ENCODE measurements at places on chromosomes 16 and 17. TPM values are rescaled to one million over a fixed set of nuclear protein-coding genes. Genes with fewer than 3 reads are reported as not detected.

GRCh38 chr17:77690271-77691161 is 268.0 kb upstream of the TNRC6C start:
- DNase-seq: no peak

DNA sequence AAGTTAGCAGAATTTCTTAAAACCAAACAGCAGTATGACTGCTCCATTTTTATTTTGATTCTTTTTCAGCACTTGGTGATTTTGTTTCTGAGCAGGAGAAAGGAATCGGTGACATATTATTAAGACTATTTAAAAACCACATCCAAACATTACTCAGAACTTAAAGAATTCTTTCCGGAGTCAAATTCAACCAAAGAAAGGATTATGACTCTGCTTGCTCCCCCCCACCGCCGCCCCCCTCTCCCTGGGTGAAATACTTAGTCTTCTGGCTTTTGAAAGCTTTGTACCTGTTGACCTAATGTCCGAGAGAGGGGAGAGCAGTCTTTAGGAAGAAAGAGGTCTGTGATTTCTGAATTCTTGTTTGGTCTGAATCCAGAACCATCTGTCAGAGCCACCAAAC is 17.9 kb upstream of the COL1A1 start:
- peak; percentile 90 for DNase-seq

DNA sequence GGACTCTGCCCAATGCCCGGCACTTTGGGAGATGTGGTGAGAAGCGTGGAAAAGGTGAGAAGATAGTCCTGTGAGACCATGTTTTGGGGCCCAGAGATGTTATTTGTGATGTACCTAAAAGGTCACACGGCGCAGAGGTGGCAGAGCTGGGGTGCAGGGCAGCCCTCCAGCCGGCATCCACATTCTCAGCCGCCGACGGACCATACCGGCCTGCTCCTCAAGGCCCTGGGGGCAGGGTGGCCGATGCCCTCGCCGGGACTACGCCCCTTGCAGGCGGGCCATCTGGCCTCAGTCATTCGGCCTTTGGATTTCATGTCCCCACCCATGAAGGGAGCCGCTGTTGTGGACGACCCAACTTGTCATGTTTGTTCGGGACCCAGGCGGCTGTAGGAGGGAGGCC is 131.4 kb upstream of the GSE1 start:
- DNase-seq: no peak

- DNase-seq: no peak
These were observed 47.3 kb downstream of the RTN4RL1 start for GRCh38 chr17:1977583-1978395.

GRCh38 chr17:77966476-77966875 is 8.0 kb downstream of the TNRC6C start:
- no peak for DNase-seq

GRCh38 chr16:57278494-57278893 is 6.0 kb downstream of the PLLP start:
- DNase-seq: no peak

- DNase-seq: no peak
These were observed 9.8 kb downstream of the TMEM208 start for GRCh38 chr16:67236563-67237395.

DNA sequence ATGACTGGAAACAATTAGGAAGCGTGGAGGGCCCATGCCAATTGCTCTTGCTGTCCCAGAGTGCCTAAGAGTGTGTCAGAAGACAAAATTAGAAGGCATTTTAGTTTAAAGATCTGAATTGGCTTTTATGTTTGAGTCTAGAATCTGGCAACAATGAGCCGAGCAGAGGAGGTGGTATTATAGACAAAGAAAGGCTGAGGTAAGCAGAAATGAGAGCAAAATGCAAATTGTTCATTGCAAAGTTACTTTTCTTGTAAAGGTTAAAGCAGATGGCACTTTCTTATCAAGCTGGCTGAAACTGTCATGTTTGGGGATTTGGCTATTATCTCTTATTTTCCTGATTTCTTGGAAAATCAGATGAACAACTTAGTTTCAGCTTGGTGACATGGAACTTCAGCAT is 3.3 kb downstream of the MYL4 start:
- no peak for DNase-seq

The CRHR1 gene
- total RNA-seq: not detected

The CMTM2 gene
- total RNA-seq: not detected

The SKAP1 gene
- total RNA-seq: not detected

The CYBC1 gene
- 31.3 TPM for total RNA-seq

DNA sequence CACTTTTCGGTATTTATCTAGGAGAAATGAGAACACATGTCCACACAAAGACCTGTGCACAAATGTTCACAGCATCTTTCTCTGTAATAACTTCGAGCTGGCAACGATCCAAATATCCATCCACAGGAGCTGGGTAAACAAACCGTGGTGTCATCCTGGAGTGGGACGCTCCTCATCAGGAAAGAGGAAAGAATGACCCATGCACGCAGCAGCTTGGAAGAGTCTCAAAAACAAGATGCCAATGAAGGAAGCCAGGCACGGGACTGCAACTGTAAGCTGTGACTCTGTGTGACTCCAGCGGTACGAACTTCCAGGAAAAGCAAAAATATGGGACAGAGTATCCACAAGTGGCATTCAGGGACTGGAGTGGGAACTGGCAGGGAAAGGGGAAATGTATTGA is 36.7 kb upstream of the CIBAR2 start:
- no peak for DNase-seq

The CTRB2 gene
- not detected for total RNA-seq

- peak; percentile 26 for DNase-seq
These were observed 27.0 kb upstream of the NTN1 start for GRCh38 chr17:8994319-8994718.
